ENCODE measurements at places on chromosomes 12 and 14.

- DNase-seq = peak; percentile 56
These were observed 71.2 kb downstream of the VCPKMT start for GRCh38 chr14:50045039-50045711.

DNA sequence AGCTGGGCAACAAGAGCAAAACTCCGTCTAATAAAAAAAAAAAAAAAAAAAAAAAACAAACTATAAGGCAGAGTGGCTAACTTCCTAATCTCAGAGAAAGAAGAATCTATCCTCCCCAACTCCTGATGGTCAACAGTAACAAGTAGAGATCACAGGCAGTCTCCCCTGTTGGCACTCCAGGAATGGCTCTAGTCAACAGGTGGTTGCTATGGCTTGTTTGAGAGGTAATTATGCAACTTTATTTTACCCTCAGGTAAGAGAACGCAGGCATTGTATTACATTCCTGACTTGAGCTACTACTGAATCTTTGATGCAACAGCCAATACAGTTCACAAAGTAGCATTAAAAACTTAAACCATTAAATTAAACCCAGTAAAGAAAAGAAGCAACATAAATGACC lies 180.3 kb downstream of the DICER1 start:
- no peak for DNase-seq

GRCh38 chr12:67068761-67069450 lies 200.3 kb upstream of the CAND1 start:
- DNase-seq = peak; percentile 51

GRCh38 chr12:101619858-101620761 lies 25.3 kb downstream of the MYBPC1 start:
- DNase-seq = no peak

- peak; percentile 2 for DNase-seq
These were observed 27.4 kb upstream of the DDHD1 start for GRCh38 chr14:53180272-53181221.

DNA sequence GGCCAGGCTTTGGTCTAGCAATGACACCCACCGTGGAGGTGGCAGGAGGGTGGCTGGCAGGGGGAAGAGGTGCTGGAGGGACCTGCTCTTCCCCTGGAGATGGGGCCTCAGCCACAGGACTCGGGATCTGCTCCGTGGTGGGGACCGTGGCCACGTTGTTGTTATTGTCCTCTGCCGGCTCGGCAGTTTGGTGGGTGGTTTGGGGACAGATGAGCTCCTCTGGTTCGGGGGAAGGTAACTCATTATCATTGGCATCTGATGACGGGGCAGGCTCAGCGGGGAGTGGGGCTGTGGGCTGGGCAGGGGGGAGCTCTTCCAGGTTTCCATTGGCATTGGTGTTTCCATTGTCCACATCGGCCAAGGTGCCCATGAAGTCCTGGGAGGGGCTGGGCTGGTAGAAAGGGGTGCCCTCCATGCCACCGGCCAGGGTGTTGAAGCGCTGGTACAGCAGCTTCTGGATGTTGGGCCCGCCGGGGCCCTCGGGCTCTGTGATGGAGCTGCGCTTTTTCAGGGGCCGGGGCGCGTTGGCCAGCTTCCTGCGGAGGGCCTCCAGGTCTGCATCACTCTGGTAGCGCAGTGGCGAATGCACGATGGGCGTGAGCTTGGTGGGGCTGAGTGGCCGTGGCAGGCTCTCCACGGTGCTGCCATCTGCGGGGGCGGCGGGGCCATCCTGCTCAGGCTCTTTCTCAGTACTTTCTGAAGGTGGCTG lies 24.3 kb downstream of the ZFYVE21 start:
- DNase-seq = no peak

DNA sequence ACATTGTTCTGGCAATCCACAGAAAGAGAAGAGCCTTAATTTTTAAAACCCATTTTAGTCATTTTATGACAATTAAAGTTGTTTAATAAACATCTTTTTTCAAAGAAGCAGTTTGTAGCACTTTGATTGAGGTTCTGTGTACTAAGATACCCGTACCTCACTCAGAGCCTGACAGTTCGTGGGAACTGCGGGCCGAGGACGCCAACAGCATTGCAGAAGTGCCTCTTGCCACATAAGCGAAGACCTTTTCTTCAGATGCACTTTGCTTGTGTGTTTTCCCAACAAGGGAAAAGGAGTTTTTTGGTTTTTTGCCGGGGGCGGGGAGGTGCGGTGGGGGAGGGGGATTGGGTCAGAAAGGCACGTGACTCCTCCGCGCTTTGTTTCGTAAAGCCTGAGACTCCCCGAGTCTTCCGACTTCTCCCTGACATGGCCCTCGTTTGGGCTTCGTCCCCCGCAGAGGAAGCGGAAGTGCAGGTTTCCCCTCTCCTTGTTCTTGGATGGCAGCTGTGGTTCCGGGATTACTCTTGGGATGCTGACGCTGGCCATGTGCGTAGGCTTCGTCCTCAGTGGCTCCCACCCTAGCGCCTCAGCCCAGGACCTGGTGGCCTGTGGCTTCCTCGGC lies 70.8 kb downstream of the WDR20 start:
- no peak for DNase-seq

GRCh38 chr12:89765959-89766824 lies 57.6 kb upstream of the ATP2B1 start:
- no peak for DNase-seq

- no peak for DNase-seq
These were observed 341.0 kb downstream of the ZFP36L1 start for GRCh38 chr14:68451696-68452373.

DNA sequence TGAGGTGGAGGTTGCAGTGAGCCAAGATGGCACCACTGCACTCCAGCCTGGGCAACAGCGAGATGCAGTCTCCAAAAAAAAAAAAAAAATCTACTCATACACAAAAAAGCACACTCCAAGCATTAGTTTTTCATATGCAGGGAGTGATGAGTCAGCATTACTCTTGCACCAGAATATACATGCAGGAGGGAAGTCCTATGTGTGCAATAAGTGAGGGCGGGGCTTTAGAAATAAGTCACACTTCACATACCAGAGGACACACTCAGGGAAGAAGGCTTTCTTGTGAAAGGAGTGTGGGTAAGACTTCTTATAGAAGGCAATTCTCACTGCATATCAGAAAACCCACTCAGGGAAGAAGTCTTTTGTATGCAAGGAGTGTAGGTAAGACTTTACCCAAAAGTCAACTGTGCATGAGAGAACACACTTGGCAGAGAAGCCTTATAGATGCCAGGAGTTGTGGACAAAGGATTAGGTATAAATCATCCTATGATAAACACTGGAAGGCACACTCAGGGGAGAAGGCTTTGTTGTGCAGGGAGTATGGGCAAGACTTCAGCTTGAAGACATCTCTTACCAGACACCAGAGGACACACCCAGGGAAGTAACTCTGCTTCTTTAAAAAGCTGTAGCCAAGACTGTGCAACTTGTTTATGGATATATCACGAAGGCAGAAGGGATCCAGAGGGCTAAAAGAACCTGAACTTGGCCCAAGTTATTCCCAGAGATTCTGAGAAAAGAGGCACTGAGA lies 50.5 kb downstream of the ATF7 start:
- no peak for DNase-seq

Measured in activated CD4-positive, alpha-beta T cell treated with anti-CD3 and anti-CD28 coated beads, Interleukin-2, amount 50 U/mL, for 1 hour (primary cell).